Activated CD4-positive, alpha-beta T cell treated with anti-CD3 and anti-CD28 coated beads, Interleukin-2, Interleukin-4, amounts not matched to agents 100 ng/mL and 50 ng/mL, durations not matched to agents 16 hours and 8 hours (primary cell): ENCODE measurements at places on chromosomes 3 and 15.

- DNase-seq, result peak; percentile 74
Observed at GRCh38 chr15:64460724-64461720, 644 bp downstream of the ZNF609 start.

- DNase-seq, result peak; percentile 10
Observed at GRCh38 chr3:37546876-37547275, 314.8 kb upstream of the CTDSPL start.

GRCh38 chr3:12197475-12197874, 38.8 kb upstream of the TIMP4 start:
- peak; percentile 72 for DNase-seq

GRCh38 chr3:197019535-197019934, 10.1 kb downstream of the MELTF start:
- DNase-seq, result no peak

DNA sequence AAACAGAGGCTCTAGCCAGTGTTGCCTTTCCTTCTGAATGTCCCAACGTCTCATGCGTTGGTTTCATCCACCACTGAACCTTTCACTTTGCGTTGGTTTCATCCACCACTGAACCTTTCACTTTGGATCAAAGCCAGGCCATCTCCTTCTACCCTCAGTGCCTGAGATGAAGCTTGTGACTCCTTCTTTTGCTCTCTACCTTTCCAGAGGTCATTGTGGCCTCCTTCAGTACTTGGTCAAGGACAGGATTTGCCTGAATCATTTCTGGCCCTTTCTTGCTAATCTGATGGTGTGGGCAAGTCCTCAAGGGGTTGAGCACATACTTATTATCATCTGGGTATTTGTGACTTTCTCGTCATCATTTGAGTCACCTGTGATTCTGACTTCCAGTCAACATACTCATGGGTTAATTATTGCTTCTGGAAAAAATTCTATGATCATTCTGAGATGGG, 50.0 kb downstream of the SELENOT start:
- DNase-seq, result peak; percentile 17

- no peak for DNase-seq
Observed at GRCh38 chr15:39301589-39301999, 279.3 kb upstream of the THBS1 start.

GRCh38 chr3:12902181-12902999, 61.0 kb upstream of the RPL32 start:
- no peak for DNase-seq

DNA sequence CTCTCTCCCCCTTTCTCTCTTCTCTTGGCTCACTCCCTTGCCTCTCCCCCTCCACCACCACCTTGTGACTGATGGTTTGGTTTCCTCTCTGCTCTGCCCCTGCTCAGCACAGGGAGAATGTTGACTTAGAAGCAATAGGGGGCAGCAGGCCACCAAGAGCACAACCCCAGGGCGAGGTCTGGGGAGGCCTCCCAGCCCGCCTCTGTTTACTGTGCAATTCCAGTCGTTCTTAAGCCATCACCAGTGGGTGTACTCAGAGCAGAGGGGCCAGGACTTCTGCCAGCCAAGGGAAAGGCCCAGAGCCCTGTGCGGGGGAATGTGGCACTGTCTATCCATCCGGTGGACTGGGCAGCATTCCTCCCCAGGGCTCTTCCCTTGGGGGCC, 5.7 kb upstream of the APEH start:
- no peak for DNase-seq

GRCh38 chr15:63196842-63197241, 7.4 kb downstream of the RAB8B start:
- DNase-seq, result no peak

DNA sequence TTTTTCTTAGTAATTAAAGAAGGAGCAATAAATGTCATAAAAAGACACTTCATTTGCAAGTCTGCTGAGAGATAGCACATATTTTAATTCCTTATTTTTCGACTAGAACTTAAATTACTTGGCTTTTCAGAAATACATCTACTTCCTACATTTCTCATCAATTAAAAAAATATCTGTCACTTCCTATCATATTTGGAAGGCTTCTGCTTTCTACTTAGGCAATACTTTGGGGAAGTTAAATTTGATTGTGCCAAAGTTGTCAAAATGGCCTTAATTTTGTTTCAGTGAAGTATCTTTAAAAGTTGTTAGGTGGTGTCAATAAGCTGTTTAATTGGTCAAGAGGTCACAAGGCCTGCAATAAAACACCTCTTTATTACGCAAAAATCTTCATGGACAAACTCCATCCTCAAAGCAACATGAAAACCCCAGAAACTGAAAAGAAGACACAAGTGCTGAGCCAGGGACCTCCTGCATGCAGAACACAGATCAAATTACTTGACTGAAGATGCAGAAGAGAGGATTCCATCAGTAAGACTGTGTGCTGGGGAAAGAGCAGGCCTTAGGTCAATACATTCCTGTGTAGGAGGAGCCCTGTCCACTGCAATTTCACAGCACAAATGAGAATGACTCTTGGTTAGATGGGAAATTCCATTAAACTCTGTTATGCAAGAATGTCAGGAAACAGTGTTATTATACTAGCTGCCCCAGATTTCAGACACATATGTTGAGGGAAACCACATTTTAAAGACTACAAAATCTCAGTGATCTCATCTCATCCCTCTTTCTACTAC, 48.0 kb upstream of the FSTL1 start:
- DNase-seq, result no peak

DNA sequence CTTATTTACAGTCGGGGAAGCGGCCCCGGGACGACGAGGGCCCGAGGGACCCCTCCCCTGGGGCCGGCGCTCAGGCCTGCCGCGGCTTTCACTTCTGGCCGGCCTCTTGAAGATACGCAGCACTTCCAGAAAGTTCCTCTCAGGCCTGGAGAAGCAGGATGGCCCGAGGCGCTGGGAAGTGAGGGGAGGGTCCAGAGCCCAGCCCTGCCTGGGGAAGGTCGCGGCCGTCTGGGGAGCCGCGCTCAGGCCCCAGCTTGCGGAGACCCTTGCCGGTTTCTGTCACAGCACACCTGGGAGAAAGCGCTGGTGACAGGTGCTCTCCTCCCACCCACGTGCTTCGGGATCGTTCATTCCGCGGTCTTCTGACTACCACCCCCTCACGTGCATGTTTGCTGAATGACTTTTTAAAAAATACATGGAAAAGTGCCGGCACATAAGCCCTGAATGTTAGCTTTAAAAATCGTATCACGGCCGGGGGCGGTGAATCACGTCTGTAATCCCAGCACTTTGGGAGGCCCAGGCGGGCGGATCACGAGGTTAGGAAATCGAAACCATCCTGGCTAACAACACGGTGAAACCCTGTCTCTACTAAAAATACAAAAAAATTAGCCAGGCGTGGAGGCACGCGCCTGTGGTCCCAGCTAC, 727 bp upstream of the TM2D3 start:
- DNase-seq, result no peak

- no peak for DNase-seq
Observed at GRCh38 chr3:13009946-13010315, 63.3 kb downstream of the IQSEC1 start.

GRCh38 chr3:4426782-4427344, 40.2 kb downstream of the SUMF1 start:
- DNase-seq, result no peak

- DNase-seq, result no peak
Observed at GRCh38 chr3:101836652-101837598, 12.4 kb upstream of the NFKBIZ start.

GRCh38 chr15:85007741-85008397, 26.2 kb downstream of the PDE8A start:
- no peak for DNase-seq

DNA sequence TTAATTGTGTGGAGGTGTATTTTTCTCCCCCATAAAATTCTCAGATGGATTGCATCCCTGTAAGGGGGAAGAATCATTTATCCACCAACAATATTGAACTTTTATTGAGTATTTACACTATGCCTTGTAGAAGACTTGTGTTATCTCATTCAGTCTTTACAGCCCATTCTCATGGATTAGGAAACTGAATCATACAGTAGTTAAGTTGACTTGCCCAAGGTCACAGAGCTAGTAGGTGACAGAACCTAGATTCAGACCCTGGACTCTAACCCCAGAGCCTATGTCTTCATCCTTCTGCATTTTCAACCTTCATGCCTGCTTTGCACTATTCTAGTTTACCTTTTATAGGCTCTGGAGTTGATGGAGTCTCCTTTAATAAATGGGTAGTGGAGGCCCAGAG, 226.8 kb downstream of the LPP start:
- DNase-seq, result no peak

DNA sequence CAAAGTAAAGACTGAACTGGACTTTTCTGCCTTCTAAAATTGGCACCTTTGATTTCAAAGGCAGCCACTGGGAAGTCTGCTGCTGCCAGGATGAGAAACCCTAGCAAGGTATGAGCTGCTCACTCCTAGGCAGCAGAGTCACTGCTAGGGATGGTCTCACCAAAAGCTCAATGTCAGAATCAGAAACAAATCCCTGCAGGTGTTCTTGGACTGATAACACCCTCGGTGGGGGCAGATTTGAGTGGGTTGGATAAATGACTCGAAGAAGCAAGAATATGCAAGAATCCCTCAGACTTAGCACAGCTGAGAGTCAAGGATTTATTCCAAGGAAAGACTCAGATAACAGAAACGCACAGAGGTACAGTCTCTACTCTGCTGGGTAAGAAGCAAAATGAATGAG, 90.4 kb downstream of the PRICKLE2 start:
- DNase-seq, result no peak

DNA sequence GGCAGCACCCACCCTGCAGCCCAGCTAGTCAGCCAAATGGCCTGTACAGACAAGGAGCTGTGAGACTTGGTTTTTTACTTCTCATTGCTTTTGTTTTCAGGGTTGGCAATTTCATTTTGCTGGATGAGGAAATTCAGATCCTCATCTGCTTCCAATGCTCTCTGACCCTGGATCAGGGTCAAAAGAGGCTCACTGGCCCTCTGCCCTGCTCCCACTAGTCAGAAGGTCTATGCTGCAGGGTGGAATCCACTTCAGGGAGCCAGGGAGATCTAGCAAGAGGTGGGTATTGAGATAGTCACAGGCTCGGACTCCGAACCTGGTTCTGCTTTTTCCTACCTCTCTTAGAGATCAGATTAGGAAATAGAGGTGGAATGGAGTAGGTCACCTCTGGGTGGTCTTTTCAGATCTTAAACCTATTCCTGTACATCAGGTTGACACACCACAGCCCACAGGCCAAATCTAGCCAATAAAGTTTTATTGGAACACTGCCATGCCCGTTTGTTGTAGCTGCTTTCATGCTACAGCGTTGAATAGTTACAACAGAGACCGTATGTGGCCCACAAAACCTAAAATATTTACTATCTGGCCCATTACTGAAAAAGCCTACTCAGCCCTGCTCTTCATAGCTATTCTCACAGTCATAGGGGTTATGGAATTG, 26.4 kb upstream of the GLCE start:
- no peak for DNase-seq

DNA sequence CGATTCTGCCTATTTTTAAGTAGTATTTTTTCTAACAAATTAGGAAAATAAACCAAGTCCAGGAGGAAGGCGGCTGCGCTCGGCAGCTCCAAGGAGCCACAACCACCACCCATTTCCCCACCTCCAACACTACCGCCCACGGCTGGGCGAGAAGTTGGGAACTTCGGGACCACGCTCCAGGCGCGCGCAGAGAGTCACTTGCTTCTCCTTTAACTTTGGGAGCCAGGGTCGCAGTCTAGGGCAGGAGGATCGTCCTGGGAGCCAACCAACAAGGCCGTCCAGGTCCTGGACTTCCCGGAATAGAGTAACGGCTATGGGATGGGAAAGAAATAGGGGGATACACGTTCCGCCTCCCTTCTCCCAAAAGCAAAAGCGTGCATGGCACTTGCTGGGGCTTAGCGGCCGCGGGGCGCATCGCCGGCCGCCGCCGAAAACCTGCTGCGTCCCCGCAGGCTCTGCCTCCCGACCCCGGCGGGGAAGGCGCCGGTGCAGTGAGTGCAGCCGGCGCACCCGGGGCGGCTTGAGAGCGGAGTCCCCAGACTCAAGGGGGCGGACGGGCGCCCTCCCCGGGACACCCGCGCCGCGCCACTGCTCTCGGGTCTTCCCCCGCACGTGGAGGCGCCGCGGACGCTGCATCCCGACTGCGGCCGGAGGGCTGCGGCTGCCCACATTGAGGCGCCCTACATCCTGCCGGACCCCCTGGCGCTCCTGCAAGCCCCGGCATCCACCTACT, 699 bp downstream of the MEGF11 start:
- DNase-seq, result no peak

- no peak for DNase-seq
Observed at GRCh38 chr3:40268802-40269524, 40.5 kb upstream of the EIF1B start.

GRCh38 chr3:123373474-123373987, 75.4 kb downstream of the ADCY5 start:
- DNase-seq, result no peak

DNA sequence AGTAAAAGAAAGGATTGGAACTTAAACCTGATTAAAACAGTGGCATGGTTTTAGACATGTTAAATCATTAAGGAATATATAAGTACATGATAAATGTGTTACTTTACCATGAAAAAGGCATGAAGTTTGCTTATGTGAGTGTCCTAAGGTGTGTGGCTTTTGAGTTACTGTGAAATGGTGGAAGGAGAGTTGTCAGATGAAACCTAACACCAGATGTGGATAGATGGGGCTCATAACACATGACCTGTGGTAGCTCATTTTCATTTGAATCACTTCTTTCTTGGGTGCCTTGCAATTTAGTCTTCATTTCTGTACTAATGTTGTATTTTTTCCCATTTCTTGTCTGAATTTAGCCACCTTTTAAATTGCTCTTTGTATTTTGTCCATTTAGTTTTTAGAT, 13.0 kb downstream of the MEF2A start:
- DNase-seq, result no peak

GRCh38 chr3:108818404-108818803, 4.2 kb upstream of the TRAT1 start:
- peak; percentile 83 for DNase-seq

DNA sequence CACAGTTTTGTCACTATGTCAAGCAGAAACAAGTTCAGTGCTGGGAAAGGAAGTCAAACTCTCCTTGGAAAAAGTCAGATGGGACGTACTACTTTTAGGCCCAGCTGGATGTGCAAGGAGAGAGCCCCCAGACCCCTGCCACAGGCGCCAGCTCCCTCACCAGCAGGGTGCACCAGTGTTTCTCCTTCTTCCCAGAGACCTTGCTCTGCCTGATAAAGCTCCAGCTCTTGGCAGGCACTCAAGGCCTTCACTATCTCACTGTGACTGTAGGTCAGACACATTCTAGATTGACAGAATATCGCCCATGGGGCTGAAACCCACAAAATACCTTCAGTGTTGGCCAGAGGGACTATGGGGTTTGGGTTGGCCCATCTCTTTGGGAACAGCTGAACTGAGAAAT, 54.8 kb upstream of the CHRNB4 start:
- no peak for DNase-seq

GRCh38 chr3:40254491-40254890, 55.0 kb upstream of the EIF1B start:
- DNase-seq, result no peak
